ENCODE measurements at places on chromosomes 16 and 17. TPM values are rescaled to one million over a fixed set of nuclear protein-coding genes. Genes with fewer than 3 reads are reported as not detected.

Gene KRT32
- not detected for polyA plus RNA-seq

- H3K27ac ChIP-seq = no peak overlapping the region
- no peaks in the 10 kb centered on the region for H3K27me3 ChIP-seq
- no peaks in the 10 kb centered on the region for H3K36me3 ChIP-seq
- no peak for DNase-seq
- no peak overlapping the region for H3K4me3 ChIP-seq
Observed at GRCh38 chr17:61474235-61474927, 22.2 kb downstream of the TBX4 start.

GRCh38 chr17:82734987-82735866, at the start of gene FN3K:
Gene FN3K, plus strand, starts transcription at chr17:82735615. Its CDS starts 22 bp downstream, at chr17:82735637.
- no peaks in the 10 kb centered on the region for H3K4me1 ChIP-seq
- H3K27ac ChIP-seq = peak within 1 kb of the TSS; percentile 55

Gene MMP28
- polyA plus RNA-seq = 33.1 TPM

DNA sequence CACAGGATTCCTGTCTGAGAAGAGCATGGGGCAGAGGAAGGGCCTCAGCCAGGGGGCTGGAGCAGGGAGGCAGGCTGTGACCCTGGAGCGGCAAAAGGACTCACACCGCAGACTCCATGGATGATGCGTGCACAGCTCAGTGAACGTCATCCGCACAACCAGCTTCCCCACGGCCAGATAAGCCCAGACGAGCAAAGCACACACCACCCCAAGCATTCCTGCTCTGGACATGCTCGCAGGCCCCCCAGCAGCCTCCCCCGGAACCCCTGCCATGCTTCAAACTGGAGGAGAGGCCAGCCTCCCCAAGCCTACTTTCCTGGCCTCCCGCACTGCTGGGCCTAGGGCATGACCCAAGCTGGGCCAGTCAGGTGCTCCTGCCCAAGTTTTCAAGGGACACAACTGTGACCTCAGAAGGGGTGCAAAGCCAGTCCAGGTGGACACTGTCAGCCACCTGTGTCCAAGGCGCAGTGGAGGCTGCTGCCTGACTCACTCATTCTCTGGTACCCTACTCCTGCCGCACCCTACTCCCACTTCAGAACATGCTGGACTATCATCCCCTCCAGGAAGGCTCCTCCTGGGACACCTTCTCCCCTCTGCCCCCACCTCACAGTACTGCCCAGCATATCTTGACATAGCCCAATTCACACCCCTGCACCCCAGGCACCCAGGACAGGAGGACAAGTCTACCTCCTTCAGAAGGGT, 4.8 kb downstream of the BCAR1 start:
- H3K4me1 ChIP-seq = peaks cover 5% of the 10 kb centered on the region
- H3K36me3 ChIP-seq = no peaks in the 10 kb centered on the region
- no peaks in the 10 kb centered on the region for H3K27me3 ChIP-seq

GRCh38 chr17:57556977-57557376, 188.1 kb downstream of the CCDC182 start:
- no peaks in the 10 kb centered on the region for H3K27me3 ChIP-seq
- no peak overlapping the region for H3K4me3 ChIP-seq
- DNase-seq = no peak
- H3K36me3 ChIP-seq = no peaks in the 10 kb centered on the region

- no peaks in the 10 kb centered on the region for H3K36me3 ChIP-seq
- no peak overlapping the region for H3K27ac ChIP-seq
- no peaks in the 10 kb centered on the region for H3K4me1 ChIP-seq
- DNase-seq = no peak
Observed at GRCh38 chr17:4465786-4466185, 32.0 kb downstream of the SPNS3 start.

- H3K27ac ChIP-seq = no peak overlapping the region
- H3K4me1 ChIP-seq = no peaks in the 10 kb centered on the region
- no peak overlapping the region for H3K4me3 ChIP-seq
- no peaks in the 10 kb centered on the region for H3K27me3 ChIP-seq
- no peak for DNase-seq
Observed at GRCh38 chr17:71505981-71506380, 614.8 kb upstream of the SOX9 start.

GRCh38 chr17:67049025-67049739, 4.8 kb downstream of the CACNG1 start:
- DNase-seq = no peak
- no peaks in the 10 kb centered on the region for H3K36me3 ChIP-seq
- H3K4me1 ChIP-seq = no peaks in the 10 kb centered on the region
- H3K4me3 ChIP-seq = no peak overlapping the region
- no peaks in the 10 kb centered on the region for H3K27me3 ChIP-seq

- no peaks in the 10 kb centered on the region for H3K4me1 ChIP-seq
- H3K36me3 ChIP-seq = no peaks in the 10 kb centered on the region
- H3K27me3 ChIP-seq = no peaks in the 10 kb centered on the region
- DNase-seq = no peak
Observed at GRCh38 chr16:23040246-23040645, 109.0 kb downstream of the USP31 start.

GRCh38 chr16:46715769-46716305, 26.4 kb downstream of the ORC6 start:
- no peak overlapping the region for H3K4me3 ChIP-seq
- no peaks in the 10 kb centered on the region for H3K36me3 ChIP-seq
- no peak for DNase-seq
- H3K27ac ChIP-seq = no peak overlapping the region
- H3K27me3 ChIP-seq = no peaks in the 10 kb centered on the region

GRCh38 chr17:10380631-10381408, 8.0 kb upstream of the MYH13 start:
- H3K4me1 ChIP-seq = no peaks in the 10 kb centered on the region
- DNase-seq = no peak
- no peak overlapping the region for H3K4me3 ChIP-seq
- H3K36me3 ChIP-seq = no peaks in the 10 kb centered on the region
- no peaks in the 10 kb centered on the region for H3K27me3 ChIP-seq
- H3K27ac ChIP-seq = no peak overlapping the region

- H3K27me3 ChIP-seq = no peaks in the 10 kb centered on the region
- no peaks in the 10 kb centered on the region for H3K36me3 ChIP-seq
- peak overlapping the region; percentile 75 for H3K4me3 ChIP-seq
- peaks cover 17% of the 10 kb centered on the region for H3K4me1 ChIP-seq
- no peak overlapping the region for H3K27ac ChIP-seq
- no peak for DNase-seq
Observed at GRCh38 chr17:47732399-47733046, 513 bp upstream of the TBX21 start.

GRCh38 chr16:71428883-71429282, 13.0 kb downstream of the TLE7 start:
- no peak overlapping the region for H3K4me3 ChIP-seq
- no peak for DNase-seq
- H3K36me3 ChIP-seq = no peaks in the 10 kb centered on the region
- H3K4me1 ChIP-seq = no peaks in the 10 kb centered on the region
- H3K27ac ChIP-seq = no peak overlapping the region
- peaks cover 5% of the 10 kb centered on the region for H3K27me3 ChIP-seq

Gene ITGB4
- 0.09 TPM for polyA plus RNA-seq

Gene TBCD
- polyA plus RNA-seq = 103 TPM

DNA sequence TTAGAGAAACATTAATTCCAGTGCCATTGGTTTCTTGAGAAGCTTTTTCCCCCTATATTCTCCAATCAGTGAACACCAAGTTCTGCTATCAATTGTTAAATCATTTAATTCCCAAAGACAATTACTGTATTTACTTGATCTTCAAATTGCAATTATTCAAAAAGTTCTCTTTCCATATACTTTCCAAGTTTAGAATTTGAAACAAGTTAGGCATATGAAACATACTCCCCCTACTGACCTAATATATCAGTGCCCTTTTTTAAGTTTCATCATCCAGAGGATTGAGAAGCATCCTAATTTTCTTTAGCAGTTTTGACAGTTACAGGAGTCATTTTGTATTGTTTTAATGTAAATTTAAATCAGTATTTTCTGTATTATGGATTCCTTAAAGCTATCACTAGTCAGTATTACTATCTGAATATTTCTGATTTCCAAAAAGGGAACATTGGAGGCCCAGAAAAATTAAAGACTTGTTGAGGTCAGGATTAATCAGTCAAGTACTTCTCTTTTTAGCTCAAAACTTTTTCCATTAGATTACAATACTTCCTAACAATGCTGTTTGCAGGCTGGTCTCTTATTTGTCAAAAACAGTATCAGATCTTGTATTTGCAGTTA, 16.3 kb downstream of the MEIOC start:
- no peaks in the 10 kb centered on the region for H3K36me3 ChIP-seq
- no peak overlapping the region for H3K27ac ChIP-seq
- no peak overlapping the region for H3K4me3 ChIP-seq
- DNase-seq = no peak

GRCh38 chr17:81039096-81039495, 4.1 kb downstream of the BAIAP2 start:
- H3K27me3 ChIP-seq = no peaks in the 10 kb centered on the region
- no peaks in the 10 kb centered on the region for H3K4me1 ChIP-seq
- no peaks in the 10 kb centered on the region for H3K36me3 ChIP-seq
- H3K27ac ChIP-seq = no peak overlapping the region
- no peak overlapping the region for H3K4me3 ChIP-seq
- DNase-seq = no peak

- H3K27ac ChIP-seq = no peak overlapping the region
- no peak overlapping the region for H3K4me3 ChIP-seq
- no peak for DNase-seq
- H3K36me3 ChIP-seq = no peaks in the 10 kb centered on the region
- H3K4me1 ChIP-seq = peaks cover 6% of the 10 kb centered on the region
Observed at GRCh38 chr17:2957631-2958286, 105.6 kb downstream of the OR1D5 start.

GRCh38 chr16:27066668-27067537, at the start of gene C16orf82:
Gene C16orf82, plus strand, starts transcription at chr16:27066927.
- H3K36me3 ChIP-seq = no peaks in the 10 kb centered on the region
- H3K27ac ChIP-seq = no peak within 1 kb of the TSS
- H3K4me3 ChIP-seq = no peak within 1 kb of the TSS
- H3K4me1 ChIP-seq = no peaks in the 10 kb centered on the region

GRCh38 chr17:12656354-12656753, 9.3 kb upstream of the MYOCD start:
- H3K27ac ChIP-seq = no peak overlapping the region
- no peak overlapping the region for H3K4me3 ChIP-seq
- H3K27me3 ChIP-seq = no peaks in the 10 kb centered on the region
- DNase-seq = no peak

Gene FAM222B
- 11.8 TPM for polyA plus RNA-seq

GRCh38 chr17:79464318-79465010, 146.4 kb downstream of the RBFOX3 start:
- DNase-seq = no peak
- no peak overlapping the region for H3K4me3 ChIP-seq
- H3K4me1 ChIP-seq = no peaks in the 10 kb centered on the region
- H3K27ac ChIP-seq = no peak overlapping the region

Gene SMIM36
- polyA plus RNA-seq = not detected

Gene CDH3
- 0.68 TPM for polyA plus RNA-seq

All from naive thymus-derived CD4-positive, alpha-beta T cell (primary cell).